ENCODE measurements at places on chromosomes 7 and 10. TPM values are rescaled to one million over a fixed set of nuclear protein-coding genes. Genes with fewer than 3 reads are reported as not detected.

HABP2 gene
- not detected for polyA plus RNA-seq

HNRNPA2B1 gene
- polyA plus RNA-seq, result 1,577 TPM

GPER1 gene
- polyA plus RNA-seq, result 0.89 TPM

LIPF gene
- not detected for polyA plus RNA-seq

CYP2C19 gene
- not detected for polyA plus RNA-seq

GRM8 gene
- polyA plus RNA-seq, result 1.7 TPM

MARVELD1 gene
- 8.7 TPM for polyA plus RNA-seq

POM121C gene
- 40.8 TPM for polyA plus RNA-seq

ELFN1 gene
- polyA plus RNA-seq, result 0.09 TPM

NUTM2A gene
- 0.21 TPM for polyA plus RNA-seq

PRKCQ gene
- 12.6 TPM for polyA plus RNA-seq

MYL10 gene
- polyA plus RNA-seq, result 0.75 TPM

TRDMT1 gene
- 12.0 TPM for polyA plus RNA-seq

ALOX5 gene
- 2.8 TPM for polyA plus RNA-seq

SPDYE9 gene
- polyA plus RNA-seq, result 0.78 TPM

SPACDR gene
- not detected for polyA plus RNA-seq

ZDHHC4 gene
- 31.2 TPM for polyA plus RNA-seq

EZH2 gene
- polyA plus RNA-seq, result 32.5 TPM

ABCC2 gene
- 2.4 TPM for polyA plus RNA-seq

All from GM23338 (cell line).